Activated naive CD4-positive, alpha-beta T cell (primary cell): ENCODE measurements at places on chromosomes 3 and 15.

DNA sequence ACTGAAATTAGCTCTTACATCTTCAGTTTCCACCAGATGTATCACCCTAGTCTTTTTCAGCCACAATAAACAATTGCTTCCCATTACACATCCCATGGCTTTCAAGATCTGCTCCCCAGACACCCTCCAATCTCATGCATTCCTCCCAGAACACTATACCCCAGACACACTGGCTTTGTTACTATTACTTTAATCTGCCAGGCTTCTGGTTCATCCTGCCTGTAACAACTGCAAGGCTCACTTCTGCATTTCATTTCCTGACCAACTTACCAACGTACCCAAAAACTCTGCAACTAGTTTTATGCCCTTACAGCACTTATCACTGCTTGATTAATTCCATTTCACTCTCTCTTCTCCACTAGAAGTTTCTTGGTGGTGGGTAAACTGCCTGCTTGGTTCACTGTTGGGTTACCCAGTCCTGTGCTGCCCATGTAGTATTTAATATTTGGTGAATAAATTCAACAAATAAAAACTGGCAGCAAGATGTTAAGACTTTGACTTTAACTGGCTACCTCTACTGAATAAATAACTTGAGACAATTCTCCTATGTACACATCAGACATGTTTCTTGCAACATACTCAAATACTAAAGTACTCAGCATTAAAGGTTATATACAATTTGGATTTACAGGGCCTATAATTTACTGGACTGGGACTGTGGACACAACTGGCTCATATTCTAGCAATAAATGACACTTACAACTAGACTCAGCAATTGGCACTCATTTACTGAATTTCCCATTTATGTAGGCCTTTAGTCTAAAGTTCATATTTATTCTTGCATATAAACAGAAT lies 2.7 kb downstream of the RPL22L1 start:
- no peak for DNase-seq

GRCh38 chr3:71525391-71525790 lies 58.1 kb downstream of the FOXP1 start:
- DNase-seq = no peak

DNA sequence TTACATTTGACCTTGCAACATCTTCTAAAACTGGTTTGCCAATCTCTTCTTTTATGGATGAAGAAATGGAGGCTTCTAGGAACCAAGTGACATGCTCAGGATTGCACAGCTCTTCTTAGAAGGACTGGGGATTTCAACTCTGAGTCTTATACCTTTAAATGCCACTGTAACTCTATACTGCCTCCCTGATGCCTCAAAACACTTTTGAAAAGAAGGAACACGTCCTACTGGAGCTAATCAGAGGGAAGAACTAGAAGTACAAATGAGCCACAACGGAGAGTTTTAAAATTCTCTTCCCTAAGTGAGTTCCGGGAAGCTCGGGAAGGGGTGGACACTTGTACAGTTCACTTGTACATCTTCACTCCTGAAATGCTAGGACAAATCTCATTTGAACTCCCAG lies 949 bp upstream of the MITF start:
- DNase-seq = no peak

- no peak for DNase-seq
Observed at GRCh38 chr15:99932676-99933402, 199.6 kb upstream of the LYSMD4 start.

GRCh38 chr15:60752973-60753720 lies 274.2 kb upstream of the ICE2 start:
- DNase-seq = no peak

DNA sequence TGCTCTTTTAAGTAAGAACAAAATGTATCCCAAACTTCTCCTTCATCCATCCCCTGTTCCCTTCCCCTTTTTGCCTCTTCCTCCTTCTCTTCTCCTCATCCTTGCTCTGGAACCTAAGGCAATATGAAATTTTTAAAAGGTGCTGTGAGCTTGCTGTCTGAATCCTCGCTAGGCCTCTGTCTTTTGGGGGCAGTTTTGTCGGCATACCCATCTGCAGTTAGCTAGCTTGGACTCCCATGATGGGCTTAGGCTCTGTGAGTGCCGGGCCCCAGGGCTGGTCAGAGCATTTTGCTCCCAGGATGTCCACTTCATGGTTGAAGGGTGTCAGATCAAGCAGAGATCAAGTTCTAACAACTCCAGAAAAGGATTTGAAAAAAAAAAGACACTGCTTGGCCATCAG lies 18.6 kb downstream of the ZIC1 start:
- no peak for DNase-seq

DNA sequence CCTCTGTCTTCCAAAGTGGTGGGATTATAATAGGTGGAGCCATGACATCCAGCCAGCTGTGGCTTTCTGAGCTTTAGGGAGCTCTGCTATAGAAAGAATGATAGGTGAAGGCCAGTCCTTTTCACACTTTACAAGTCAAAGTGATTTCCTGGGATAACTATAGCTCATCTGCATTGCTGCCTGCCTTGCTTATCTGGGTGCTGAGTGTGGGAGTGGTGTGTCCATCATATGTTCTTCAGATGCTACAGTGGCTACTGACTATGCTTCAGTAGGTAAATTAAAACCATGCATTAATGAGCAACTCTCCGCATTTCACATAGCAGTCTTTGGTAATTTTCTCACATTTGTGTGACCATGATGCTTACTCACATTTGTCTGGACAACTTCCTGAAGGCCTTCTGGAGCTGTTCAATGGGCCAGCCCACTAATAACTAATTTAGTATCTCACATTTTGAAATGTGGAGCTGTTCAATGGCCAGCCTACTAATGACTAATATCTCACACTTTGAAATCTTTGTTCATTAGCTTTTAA lies 23.4 kb downstream of the RHOA start:
- DNase-seq = no peak

DNA sequence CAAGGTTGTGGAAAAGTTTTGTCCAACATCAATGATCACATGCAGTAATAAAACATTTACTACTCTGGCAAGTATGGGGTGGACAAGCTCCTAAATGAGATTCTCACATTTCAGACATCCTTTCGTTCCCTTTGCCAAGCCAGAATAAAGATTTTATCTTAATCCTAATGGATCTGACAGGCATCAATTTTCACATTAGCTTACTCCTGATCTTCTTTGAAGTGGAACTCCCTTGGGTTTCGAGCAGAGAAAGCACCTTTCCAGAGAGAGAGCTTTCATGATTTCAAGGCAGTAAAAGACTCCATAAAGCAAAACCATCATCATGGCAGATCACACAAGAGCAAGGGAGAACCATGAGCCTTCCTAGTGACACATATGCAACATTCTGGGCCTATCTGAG lies 27.3 kb upstream of the EID1 start:
- no peak for DNase-seq

- DNase-seq = no peak
Observed at GRCh38 chr3:14533457-14533958, 6.6 kb downstream of the GRIP2 start.

- DNase-seq = no peak
Observed at GRCh38 chr3:169430707-169431404, 232.7 kb downstream of the MECOM start.

GRCh38 chr3:16254916-16255315 lies 9.8 kb downstream of the DPH3 start:
- no peak for DNase-seq

GRCh38 chr3:167184511-167184910 lies 195.6 kb downstream of the ZBBX start:
- DNase-seq = no peak

- no peak for DNase-seq
Observed at GRCh38 chr3:47291158-47291753, 8.5 kb downstream of the KLHL18 start.

- no peak for DNase-seq
Observed at GRCh38 chr3:140160553-140160952, 225.6 kb downstream of the CLSTN2 start.

GRCh38 chr15:97425596-97425995 lies 534.9 kb upstream of the ARRDC4 start:
- DNase-seq = no peak

DNA sequence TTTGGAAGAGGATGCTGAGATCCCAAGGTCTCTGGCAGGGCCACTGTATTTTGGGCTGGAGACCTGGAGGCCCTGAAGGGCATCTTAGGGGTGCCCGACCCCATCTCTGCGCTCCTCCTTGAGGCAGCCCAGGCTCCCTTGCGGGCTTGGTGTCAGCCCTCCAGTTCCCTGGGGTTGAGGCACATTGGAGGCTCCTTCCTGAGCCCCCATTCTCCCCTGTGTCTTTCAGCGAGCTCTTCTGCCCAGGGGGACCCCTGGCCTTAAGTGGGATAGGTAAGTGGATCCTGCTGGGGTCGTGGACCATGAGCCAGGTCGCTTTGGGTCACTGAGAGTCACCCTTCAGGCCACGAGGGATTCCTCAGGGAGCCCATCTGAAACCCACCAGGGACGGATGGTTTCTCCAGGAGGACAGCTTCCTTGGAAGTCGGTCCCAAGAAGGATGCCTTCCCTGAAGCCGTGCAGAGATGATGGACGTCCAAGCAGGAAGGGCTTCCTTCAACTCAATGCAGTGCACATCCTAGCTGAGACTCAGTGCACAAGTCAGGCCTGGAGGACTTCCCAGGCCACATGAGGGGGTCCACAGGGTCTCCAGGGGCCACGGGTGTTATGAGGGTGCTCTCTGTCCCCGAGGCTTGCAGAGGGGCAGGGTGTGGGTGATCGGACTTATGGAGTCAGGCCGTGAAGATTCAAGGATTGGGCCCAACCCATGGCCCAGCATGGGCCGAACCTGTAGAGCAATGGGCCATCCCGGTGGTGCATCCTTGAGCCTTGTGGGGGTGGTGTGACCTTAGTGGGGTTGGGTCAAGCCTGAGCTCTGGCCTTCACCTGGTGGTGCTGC lies 224.3 kb downstream of the SNRPN start:
- DNase-seq = no peak

DNA sequence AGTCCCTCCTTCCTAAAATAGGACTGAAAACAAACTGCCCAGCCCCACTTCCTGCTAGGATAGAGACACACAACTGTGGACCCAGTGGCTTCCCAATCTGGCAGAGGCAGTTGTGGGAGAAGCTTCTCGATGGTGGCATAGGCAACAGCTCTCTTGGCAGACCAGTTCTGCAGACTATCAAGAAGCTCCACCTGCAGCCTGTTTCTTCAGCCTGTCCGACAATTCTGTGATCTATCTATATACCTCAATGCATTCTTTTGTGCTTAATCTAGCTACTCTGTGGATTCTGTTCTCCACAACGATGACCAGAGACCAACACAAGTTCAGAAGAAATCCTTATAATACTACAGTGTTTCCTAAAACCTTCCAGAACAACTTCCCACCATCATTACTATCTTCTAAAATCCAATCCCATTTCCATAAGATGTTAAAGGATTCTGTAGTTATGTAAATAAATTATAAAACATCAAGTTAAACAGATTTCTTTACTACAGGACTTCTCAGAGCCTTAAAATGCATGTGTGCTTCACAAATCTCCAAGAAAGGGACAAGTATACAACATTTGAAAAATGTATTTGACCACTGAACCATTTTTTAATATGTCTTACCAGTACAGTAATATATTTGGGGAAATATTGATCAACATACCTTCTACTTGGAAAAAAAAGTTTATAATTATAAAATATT lies 57.7 kb downstream of the IGF2BP2 start:
- DNase-seq = no peak

DNA sequence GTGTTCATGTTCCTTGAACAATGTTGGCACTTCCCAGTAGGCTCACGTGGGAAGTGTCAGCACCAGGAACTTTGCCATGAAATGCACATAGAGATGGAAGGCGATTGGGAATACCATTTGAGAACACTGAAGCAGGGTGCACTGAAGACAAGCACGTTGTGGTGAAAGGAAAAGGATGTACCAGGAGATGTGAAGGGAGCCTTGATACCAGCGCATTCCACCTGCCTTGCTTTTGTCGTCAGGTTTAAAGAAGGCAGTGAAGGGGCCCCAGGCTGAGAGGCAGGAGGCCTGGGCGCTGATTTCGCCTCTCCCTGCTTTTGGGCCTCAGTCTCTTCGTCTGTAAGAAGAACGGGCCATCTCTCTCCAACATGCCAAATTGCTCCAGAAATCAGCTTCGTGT lies 194.5 kb upstream of the HES1 start:
- DNase-seq = no peak

DNA sequence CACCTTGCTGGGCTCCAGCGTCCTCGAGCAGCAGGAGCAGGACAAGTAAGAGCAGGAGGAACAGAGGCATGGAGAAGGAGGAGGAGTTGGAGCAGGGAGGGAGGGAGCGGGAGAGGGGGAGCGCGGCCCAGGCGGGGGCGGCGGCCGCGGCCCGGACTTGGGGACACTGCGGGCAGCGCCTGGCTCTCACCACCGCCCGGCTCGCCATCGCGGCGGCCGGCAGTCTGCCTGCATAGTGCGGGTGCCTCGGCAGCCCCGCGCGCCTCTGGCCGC lies 440 bp downstream of the DCBLD2 start:
- DNase-seq = no peak

GRCh38 chr3:36393563-36393962 lies 13.3 kb downstream of the STAC start:
- no peak for DNase-seq

DNA sequence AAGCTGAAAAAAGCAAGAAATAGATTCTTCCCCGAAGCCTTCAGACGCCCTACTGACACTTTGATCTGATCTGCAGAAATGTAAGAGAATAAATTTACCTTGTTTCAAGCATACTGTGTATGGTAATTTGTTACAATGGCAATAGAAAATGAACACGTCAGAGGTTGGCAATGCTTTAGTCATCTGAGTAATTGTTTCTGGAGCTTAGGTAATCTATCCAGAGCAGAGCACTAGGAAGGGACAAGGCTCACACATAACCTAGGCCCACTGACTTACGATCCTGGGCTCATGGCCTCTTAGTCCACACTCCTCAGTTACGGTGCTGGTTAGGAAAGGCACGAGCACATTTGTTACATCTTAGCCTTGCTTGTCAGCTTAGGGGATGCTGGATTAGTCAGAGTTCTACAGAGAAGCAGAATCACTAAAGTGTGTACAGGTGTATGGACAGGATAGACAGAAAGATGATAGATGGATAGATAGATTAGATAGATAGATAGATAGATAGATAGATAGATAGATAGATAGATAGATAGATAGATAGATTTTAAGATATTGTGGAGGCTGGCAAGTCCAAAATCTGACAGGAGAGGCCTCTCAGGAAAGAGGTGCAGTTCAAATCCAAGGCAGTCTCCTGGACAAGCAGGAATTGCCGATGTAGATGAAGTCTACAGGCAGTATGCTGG lies 46.8 kb upstream of the TBC1D23 start:
- DNase-seq = no peak

DNA sequence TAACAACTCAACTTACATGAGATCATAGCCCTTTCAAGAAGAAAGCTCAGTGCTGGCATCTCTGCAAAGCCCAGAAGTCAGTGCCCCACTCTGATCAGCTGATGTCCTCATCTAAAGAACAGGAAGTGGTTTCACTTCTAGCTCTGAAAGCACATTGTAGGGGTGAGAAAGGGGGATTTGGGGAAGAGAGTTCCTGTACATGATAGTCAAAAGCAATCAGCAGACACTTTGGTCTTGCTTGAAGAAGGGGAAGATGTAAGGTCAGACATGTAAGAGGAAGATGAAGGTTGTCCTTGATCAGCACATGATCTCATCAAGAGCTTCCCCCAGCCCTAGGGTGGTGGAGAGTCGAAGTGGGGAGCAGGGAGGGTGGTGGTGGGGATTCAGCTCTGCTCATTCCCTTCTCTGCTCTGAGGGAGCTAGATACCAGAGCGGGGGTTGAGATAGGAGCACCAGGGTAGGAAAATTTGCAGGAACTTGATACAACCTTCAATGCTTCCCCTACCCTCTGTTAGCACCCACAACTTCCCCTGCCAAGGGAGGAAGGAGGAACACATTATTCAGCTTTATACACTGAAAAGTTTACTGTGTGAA lies 76.4 kb upstream of the ETV5 start:
- DNase-seq = no peak

GRCh38 chr3:175502155-175502554 lies 643.0 kb downstream of the NAALADL2 start:
- no peak for DNase-seq

- no peak for DNase-seq
Observed at GRCh38 chr15:28919201-28919635, 33.4 kb downstream of the APBA2 start.
